ENCODE measurements at places on chromosomes 4 and X.

GRCh38 chr4:25108556-25108955 lies 51.7 kb downstream of the SEPSECS start:
- no peak for DNase-seq

DNA sequence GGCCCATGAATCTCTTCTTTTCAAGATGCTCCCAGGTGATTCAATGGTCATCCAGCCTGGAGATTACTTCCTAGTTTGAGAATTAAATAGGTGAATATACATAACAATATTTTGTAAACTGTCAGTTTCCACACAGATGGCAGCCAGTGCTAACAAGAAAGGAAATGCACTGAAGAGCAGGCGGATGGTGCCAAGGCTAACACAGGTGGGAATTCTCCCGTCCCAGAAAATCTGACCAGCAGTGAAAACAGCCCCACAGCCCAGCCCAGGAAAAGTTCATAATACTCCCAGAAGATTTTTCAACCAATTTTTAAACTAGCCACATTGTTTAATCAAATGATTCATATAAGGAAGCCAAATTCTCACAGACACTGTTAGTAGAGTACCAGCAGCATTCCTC lies 387.2 kb upstream of the GATB start:
- DNase-seq = no peak

- no peak for DNase-seq
These were observed 260.2 kb downstream of the UNC5C start for GRCh38 chr4:95288552-95288951.

GRCh38 chr4:51885363-51885762 lies 42.4 kb downstream of the DCUN1D4 start:
- DNase-seq = no peak

GRCh38 chr4:145061318-145061920 lies 36.6 kb downstream of the ANAPC10 start:
- DNase-seq = no peak

DNA sequence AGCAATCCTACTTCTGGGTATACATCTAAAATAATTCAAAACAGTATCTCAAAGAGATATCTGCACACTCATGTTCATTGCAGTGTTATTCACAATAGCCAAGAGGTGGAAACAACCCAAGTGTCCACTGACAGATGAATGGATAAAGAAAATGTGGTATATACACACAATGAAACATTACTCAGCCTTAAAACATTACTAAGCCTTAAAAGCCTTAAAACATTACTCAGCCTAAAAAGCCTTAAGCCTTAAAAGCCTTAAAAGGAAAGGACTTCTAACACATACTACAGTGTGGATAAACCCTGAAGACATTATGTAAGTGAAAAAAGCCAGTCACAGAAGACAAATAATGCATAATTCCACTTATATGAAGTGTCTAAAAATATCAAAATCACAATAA lies 40.3 kb upstream of the TFDP3 start:
- DNase-seq = no peak

GRCh38 chr4:145042601-145043285 lies 55.3 kb downstream of the ANAPC10 start:
- DNase-seq = no peak

- DNase-seq = no peak
These were observed 444.2 kb downstream of the GRIA2 start for GRCh38 chr4:157664726-157665125.

- DNase-seq = no peak
These were observed 8.0 kb downstream of the OPRPN start for GRCh38 chr4:70405765-70406164.

DNA sequence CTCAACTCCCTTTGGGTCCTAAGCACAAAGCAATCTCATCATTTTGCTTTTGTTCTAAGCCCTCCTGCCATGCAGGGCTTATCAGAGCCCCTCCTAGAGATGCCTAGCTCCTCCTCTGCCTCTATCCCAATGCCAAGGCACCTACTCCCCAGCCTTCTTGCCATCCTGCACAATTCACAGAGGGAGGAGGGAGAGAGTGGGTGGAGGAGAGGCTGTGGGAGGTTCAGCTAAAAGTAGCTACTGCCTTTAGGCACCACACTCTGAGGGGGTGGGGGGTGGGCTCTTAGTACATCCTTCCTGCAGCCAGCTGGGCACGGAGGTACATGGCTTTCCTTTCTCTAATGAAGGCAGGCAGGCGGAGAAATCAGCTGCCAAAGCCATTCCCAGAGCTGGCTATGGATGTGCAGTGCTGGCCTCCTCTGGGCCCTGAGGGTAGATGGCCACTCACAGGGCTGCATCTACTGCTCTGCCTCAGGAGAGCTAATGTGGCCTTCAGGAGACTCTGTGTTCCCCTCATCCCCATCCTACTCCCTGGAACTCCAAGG lies 40.1 kb downstream of the ARHGEF9 start:
- no peak for DNase-seq

- DNase-seq = no peak
These were observed 93.6 kb downstream of the DTHD1 start for GRCh38 chr4:36374836-36375511.

GRCh38 chr4:14695095-14695845 lies 307.0 kb upstream of the CPEB2 start:
- DNase-seq = no peak

- no peak for DNase-seq
These were observed 57.7 kb upstream of the SEC24B start for GRCh38 chr4:109375778-109376414.

DNA sequence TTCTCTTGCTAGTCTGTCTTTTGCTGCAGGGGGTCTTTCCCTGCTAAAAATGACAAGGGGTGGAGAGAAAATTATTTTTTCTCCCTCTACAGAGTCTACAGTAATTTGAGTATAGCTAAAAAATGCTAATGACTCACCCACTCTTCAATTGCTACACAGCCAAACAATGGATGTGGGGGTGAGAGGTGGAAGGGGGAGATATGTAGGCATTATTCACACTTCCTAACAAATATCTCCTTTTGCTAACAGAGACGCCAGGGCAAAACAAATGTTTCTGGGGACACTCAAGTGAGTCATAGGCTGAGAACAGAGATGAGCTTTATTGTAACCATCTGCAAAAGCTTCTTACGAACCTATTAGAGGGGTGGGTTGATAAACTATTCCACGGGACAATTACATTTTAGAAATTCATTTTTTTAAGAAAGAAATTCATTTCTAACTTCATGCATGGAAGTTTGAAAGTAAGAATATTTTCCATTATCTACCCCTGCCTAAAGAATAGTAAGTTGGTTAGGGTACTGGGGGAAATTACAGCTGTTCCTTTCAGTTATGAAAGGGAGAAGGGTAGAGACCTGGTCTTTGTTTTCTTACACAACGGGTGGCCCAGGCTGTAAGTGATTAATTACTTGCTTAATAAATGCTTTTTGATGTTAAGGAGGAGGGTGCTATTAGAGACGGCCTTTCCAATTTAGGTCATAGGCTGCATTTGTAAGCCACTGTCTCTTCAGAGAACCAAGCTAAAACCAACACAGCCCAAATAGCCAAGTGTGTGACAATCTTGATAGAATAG lies 12.8 kb downstream of the SCD5 start:
- no peak for DNase-seq

- DNase-seq = no peak
These were observed 88.3 kb downstream of the OPHN1 start for GRCh38 chrX:68345025-68345424.

- DNase-seq = peak; percentile 54
These were observed 46.9 kb upstream of the TAB3 start for GRCh38 chrX:30935985-30936384.
